HT-29 (cell line): ENCODE measurements at places on chromosomes 7 and 10. TPM values are rescaled to one million over a fixed set of nuclear protein-coding genes. Genes with fewer than 3 reads are reported as not detected.

- no peak for DNase-seq
Observed at GRCh38 chr7:140506788-140507464, 27.6 kb upstream of the MKRN1 start.

DNA sequence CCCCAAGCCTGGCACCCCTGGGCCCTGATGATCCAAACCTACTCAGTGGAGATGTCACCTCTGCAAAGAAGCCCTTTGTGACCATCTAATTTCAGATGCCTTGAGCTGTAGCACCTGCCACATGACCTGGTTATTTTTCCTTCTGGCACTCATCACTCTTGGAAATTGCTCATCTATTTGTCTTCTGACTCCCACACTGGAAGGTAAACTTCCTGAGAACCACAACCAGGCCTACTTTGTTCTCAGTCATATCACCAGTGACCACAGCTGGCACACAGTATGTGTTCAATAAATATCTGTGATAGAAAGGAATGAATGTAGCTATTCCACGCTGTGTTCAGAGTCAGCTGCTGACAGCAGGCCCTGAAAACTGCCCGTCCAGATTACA lies 97.1 kb downstream of the SH3PXD2A start:
- DNase-seq = peak; percentile 14

GRCh38 chr7:80298201-80298600 lies 163.6 kb downstream of the GNAI1 start:
- no peak for DNase-seq

GRCh38 chr7:5701085-5701914 lies 80.2 kb downstream of the RNF216 start:
- DNase-seq = no peak

The CYP2W1 gene
- 1.9 and 3.7 TPM in 2 replicates for total RNA-seq

DNA sequence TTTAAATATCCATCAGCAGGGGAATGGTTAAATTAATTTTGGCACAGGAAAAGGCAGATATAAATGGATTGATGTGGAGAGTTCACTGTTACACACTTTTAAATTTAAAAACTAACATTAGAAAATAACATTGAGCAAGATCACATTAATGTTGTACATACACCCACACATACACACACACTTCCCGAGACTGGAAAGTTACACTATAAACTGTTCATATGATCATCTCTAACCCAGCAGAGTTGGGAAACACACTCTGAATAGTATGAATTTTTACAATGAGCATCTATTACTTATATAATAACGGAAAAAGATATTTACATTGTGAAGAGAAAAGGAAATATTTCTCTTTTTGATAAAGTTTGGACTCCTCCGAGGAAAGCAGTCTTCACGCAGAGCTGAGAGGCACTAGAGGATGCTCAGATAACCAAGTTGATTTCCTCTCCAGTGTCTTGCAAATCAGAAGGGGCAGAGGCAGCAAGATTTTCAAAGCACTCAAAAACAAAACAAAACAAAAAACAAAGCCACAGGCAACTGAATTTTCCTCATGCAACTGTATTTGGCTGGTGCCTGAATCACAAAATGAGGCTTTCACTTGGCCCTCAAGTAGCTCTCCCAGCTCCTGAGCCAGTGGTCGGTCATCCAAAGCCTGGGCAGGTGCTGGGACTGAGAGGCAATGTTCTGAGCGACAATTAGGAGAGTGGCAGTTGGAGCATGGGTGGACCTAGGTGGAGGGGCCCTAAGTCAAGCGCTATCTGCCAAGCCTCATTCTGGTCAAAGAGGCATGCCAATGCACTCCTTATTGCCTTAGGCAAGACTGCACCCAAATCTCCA lies 10.5 kb upstream of the GATAD1 start:
- DNase-seq = no peak

DNA sequence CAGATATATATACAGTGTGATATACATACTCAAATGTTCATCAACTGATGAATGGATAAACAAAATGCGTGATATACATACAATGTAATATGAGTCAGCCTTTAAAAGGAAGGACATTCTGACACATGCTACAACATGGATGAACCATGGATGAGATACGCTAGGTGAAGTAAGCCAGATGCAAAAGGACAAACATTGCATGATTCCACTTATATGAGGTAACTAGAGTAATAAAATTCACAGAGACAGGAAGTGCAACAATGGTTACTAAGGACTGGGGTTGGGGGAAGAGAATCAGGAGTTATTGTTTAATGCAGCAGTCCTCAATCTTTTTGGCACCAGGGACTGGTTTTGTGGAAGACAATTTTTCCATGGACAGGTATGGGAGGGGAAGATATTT lies 47.3 kb upstream of the PIK3AP1 start:
- no peak for DNase-seq

The RHEB gene
- total RNA-seq = 135 and 151 TPM in 2 replicates

The TAS2R3 gene
- 0.16 and 0.97 TPM in 2 replicates for total RNA-seq

GRCh38 chr7:137682596-137682995 lies 164.2 kb downstream of the DGKI start:
- no peak for DNase-seq

The KAZALD1 gene
- 13.0 and 15.6 TPM in 2 replicates for total RNA-seq

DNA sequence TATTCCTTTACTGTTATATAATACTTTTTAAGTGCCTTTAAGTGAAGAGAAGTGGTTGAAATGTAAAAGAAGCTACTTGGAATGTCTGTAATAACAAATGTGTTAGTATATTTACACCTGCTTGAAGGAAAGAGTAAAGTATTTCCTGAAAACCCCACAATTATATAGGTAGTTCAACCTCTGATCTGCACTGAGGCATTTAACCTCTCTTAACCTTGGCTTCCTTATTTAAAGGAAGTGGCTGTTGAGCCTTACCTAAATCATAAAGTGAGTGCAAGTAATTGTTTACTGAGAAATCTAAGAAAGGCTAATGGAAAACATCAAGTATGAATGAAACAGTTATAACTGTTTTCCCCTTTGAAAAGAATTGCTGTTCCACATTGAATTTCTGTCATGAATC lies 294.5 kb downstream of the ADK start:
- peak; percentile 15 for DNase-seq

The RBP3 gene
- total RNA-seq = 0.20 TPM in 1 of 2 replicates, not detected in the other

The CYP2C8 gene
- not detected in 2 replicates for total RNA-seq

The ITIH5 gene
- total RNA-seq = not detected in 2 replicates

- peak; percentile 36 for DNase-seq
Observed at GRCh38 chr7:144670218-144670617, 165.6 kb downstream of the TPK1 start.

GRCh38 chr10:109620396-109620795 lies 302.9 kb downstream of the XPNPEP1 start:
- no peak for DNase-seq

DNA sequence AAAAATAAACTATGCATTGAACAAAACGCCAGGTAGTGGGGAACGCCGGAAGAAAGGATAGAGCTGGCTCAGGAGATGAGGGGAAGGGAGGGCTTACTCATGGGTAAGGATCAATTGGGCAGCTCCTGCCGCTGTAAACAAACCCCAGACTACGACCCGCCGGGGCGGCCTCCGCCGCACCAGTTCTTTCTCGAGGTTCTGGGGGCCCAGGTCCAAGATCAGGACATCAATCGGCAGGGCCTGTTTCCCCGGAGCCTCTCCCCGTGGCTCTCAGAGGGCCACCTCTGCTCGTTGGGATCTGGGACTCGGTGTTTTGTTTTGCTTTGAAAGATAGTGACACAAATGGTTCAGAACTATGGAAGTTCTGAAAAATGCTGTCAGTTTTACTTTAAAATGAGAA lies 140.4 kb downstream of the ELFN1 start:
- no peak for DNase-seq

The GTF2IRD2 gene
- total RNA-seq = 1.7 and 9.9 TPM in 2 replicates

DNA sequence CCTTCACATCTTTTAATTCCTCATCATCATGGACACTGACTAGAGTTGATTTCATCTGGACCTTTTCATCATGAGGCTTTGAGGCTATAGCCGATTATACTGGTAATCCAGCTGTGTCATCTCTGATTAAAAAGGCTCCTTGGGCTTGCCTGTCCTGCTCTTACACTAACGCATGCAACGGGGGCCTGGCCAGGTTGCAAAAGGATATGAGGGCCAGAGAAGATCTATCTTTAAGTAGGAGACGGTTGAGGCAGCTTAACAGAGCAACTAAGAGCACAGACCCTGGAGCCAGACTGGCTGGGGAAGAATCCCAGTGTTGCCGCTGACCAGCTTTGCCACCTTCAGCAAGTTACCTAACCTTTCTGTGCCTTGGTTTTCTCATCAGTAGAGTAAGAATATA lies 211.5 kb downstream of the PTEN start:
- no peak for DNase-seq

The OR6B1 gene
- total RNA-seq = not detected in 2 replicates

- DNase-seq = no peak
Observed at GRCh38 chr10:24502801-24503460, 220.8 kb downstream of the ARHGAP21 start.

DNA sequence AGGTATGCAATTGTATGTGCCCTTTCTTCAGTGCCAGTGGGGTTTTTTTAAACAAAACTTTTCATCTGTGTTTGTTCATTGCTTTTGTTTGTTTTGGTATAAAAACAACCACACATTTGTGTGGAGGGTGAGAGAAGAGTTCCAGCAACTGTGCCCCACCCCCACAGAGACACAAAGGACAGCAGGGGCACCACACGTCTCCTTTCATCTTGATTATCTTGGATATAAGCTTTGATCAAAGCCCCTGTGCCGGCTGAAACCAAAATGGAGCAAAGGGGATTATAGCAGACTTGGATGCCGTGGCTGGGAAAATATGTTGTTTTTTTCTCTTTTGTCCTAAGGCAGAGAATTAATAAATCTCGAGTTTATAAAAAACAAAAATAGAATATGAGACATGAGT lies 111.8 kb upstream of the RSU1 start:
- no peak for DNase-seq

- DNase-seq = no peak
Observed at GRCh38 chr7:117411539-117411938, 15.8 kb downstream of the ASZ1 start.

- DNase-seq = no peak
Observed at GRCh38 chr10:1380088-1380671, 324.0 kb downstream of the WDR37 start.

- DNase-seq = no peak
Observed at GRCh38 chr7:116285252-116285651, 74.9 kb downstream of the TES start.

DNA sequence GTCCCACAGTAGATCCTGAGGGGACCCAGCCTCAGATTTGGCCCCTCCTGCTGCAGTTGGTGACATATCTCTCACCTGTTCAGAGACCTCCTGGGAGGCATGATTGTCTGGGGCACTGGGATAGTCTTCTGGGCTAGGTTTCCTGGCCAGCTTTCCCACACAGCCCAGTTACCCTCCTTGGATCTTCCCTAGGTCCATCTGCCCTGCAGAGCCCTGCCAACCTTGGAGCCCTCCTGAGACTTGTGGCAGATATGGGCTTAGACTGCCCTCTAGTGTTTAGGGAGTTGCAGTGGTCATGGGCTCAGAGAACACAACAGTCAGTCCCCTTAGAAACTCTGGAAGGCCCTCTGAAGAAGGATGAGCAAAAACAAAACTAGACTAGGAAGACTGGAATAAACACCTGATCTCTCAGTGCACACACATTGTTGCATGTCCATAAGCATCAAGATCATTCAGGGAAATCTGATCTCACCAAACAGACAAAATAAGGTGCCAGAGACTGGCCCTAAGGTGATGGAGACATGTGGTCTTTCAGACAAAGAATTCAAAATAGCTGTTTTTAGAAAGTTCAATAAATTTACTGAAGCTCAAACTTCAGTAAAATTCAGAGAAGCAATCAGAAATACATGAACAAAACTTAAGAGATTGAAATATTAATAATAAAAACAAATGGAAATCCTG lies 324.6 kb downstream of the ATRNL1 start:
- DNase-seq = peak; percentile 74

DNA sequence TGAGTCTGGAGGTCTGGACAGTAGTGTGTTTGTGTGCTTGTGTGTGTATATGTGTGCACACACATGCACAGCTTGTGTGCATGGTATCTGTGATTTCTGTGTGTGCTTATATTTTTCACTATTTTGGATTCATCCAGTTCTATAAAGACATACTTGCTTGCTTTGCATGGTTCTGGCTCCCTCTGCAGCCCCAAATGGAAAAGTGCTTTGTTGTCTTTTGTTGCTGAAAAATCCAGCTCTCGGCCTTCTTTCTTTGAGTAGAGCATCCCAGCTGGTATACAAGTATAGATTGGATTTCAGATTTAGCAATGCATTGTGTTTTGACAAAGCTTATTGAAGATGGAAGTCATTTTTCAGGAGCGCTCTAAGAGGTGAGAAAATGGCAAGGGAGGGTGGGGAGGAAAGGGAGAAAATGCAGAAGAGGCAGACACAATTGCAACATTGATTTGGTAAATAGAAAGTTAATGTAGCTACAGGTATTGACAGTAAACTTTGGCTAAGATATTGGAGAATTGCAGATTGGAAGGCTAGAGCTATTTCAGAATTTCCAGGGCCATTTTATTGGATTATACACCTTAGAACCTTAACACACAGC lies 333.9 kb downstream of the AUTS2 start:
- DNase-seq = peak; percentile 12

The SPDYE6 gene
- not detected in 2 replicates for total RNA-seq

DNA sequence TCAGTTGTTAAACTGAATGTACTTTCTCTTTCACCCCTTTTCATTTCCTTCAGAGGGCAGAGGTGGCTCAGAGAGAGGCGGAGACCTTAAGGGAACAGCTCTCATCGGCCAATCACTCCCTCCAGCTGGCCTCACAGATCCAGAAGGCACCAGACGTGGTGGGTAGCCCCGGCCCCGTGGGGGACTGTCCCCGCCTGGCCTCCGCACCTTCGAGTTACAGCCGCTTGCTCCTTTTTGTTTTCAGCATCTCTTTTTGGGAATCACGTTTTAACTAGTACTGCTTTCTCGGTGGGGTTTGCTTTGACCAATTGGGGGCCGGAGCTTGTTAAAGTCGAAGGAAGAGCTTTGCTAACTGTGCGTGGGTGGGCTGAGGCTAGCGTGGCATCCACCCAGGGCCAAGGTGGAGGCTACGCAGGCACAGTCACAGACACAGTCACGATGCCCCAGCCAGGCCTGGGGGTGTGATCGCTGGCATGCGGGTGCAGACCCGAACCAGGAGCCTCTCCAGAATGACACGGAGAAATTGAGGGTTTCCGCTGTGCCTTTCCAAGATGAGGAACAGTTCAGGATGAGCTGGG lies 116.2 kb upstream of the SH2B2 start:
- DNase-seq = no peak

The ST8SIA6 gene
- total RNA-seq = not detected in 2 replicates

GRCh38 chr10:98474628-98475027 lies 27.9 kb upstream of the HPS1 start:
- no peak for DNase-seq

DNA sequence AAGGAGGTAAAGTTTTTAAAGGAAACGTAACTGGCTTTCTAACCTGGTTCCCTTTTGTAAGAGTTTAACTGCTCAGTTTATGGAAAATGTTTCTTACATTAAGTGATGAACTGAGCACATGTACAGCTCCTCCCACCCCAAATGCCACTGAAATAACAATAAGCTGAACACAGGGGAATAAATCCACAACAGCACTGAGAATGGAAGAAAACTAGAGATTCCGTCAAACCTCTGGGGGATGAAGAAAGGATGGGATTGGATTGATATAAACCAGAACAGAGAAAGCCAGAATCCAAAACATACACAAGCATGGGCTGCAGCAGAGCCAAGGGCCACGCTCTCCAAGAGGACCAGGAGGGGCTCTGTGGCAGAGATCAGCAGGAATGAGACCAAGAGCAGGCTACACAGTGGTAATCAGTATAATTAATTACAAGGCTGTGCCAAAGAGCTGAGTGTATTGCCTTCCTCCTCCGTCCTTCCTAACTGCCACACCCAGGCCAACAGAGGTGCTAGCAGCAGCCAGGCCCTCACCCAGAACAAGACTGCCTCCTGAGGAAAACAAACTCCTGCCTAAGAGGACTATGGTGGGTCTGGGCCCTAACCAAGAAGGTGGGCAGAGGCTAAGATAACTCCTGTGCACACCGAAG lies 73.9 kb downstream of the KIAA1549 start:
- DNase-seq = no peak

The DNAH11 gene
- not detected in 2 replicates for total RNA-seq

The PDCD11 gene
- total RNA-seq = 34.0 and 40.6 TPM in 2 replicates

The AZGP1 gene
- total RNA-seq = 42.3 and 43.2 TPM in 2 replicates
